Lung (tissue), 17 donors: ENCODE measurements at places on chromosomes 6 and 20.
A peak's percentile ranks its signal among the peaks of the same experiment; 100 is the strongest.

DNA sequence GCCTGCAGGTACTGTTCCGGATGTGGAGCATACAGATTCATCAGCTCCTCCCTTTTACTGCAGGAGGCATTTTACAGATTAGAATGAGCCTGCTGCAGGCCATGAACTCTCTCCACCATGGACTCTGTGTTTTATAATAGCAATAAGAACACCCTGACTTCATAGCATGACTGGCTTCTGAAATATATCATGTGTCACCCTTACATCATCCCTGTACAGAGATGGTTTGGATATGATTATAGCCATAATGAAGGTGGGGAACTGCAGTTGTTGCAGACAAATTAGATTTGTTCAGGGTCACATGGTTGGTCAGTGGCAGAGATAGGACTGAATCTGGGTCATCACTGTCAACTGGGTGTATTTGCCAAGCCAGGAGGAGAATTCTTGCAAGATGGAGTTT, 100.7 kb downstream of the FOXO3 start:
- no peak for DNase-seq

GRCh38 chr20:31716351-31716750, 6.3 kb downstream of the BCL2L1 start:
- no peak for DNase-seq

DNA sequence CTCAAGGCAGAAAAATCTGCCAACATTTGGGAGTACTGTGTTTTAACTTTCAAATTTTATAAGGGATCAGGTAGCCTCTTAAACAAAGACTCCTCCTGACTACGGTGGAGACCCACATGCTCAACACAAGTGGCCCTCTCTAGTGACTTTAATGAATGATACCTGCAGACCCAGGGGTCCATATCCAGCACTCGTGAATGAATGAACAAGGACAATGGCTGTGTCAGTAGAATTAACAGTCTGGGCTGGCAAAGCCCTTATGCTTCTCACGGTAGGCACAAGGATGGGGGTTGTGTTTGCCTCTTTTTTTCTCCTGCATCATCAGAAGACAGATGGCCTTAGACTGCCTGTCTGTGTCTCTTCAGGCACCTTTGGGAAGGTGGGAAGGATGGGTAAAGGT, 112.6 kb upstream of the TRAF3IP2 start:
- no peak for DNase-seq

GRCh38 chr6:72272958-72273357, 348.9 kb upstream of the KCNQ5 start:
- no peak for DNase-seq

- no peak for DNase-seq
These were observed 29.4 kb downstream of the ABHD12 start for GRCh38 chr20:25361287-25361683.

GRCh38 chr20:2713285-2713684, 20.7 kb downstream of the EBF4 start:
- DNase-seq, result no peak

DNA sequence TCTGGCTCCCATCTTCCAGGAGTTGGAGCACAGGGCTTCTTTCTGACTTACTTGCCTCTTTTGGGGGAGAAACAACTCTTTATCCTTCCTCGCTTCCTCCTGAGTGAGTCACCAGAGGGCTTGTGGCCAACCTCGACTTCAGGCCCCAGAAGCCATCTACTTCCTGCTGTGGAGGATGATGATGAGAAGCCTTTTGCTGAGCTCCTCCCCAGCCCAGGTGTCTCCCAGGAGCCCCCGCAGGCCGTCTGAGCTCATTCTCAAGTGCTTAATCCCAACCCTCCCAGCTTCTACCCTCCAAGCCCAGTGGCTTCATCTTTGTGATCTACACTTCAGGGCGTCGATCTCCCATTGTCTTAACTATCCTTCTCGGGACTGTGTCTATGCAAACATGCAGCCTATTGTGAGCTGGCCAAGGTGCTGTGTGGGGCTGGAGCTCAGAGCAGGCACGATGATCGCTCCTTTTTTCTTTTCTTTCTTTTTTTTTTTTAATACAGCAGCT, 27.9 kb downstream of the SDCBP2 start:
- no peak for DNase-seq

- no peak for DNase-seq
These were observed 53.7 kb downstream of the UST start for GRCh38 chr6:148800536-148800935.

GRCh38 chr6:90432041-90432775, 135.6 kb upstream of the BACH2 start:
- DNase-seq, result no peak

GRCh38 chr6:37078814-37079213, 73.4 kb downstream of the FGD2 start:
- DNase-seq, result no peak

GRCh38 chr6:162690158-162690557, 37.4 kb downstream of the PRKN start:
- DNase-seq, result no peak

GRCh38 chr6:20068421-20068988, 143.8 kb downstream of the MBOAT1 start:
- no peak for DNase-seq

DNA sequence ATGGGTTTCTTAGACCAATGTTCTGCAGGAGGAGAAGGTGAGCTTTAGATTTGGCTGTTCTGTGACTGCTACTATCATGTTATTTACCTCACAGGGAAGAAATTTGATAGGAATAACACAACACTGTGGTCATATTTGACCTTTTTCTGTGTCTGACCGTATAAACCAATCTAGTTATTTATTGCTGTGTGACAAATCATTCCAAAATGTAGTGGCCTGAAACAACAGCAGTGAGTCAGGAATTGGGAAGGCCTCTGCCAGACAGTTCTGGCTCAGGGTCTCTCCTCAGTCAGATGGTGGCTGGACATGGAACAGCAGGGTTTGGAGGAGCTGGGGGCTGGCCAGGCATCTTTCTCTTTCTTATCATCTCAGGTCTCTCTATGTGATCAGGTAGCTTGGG, 33.0 kb downstream of the RIPOR2 start:
- DNase-seq, result no peak

DNA sequence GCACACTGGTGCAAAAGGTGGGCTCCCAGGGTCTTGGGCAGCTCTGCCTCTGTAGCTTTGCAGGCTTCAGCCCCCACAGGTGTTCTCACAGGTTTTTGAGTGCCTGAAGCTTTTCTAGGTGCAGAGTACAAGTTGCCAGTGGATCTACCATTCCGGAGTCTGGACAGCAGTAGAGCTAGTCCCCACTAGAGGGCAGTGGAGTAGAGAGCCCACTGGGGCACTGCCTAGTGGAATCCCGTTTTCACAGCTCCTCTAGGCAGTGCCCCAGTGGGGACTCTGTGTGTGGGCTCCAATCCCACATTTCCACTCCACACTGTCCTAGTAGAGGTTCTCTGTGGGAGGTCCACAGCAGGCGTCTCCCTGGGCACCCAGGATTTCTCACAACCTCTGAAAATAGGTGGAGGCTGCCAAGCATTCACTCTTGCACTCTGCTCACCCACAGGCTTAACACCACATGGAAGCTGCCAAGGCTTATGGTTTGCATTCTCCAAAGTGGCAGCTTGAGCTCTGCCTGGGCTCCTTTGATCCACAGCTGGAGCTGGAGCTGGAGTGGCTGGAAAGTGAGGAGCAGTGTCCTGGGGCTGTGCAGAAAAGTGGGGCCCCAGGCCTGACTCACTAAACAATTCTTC, 86.3 kb upstream of the PROKR2 start:
- DNase-seq, result no peak

DNA sequence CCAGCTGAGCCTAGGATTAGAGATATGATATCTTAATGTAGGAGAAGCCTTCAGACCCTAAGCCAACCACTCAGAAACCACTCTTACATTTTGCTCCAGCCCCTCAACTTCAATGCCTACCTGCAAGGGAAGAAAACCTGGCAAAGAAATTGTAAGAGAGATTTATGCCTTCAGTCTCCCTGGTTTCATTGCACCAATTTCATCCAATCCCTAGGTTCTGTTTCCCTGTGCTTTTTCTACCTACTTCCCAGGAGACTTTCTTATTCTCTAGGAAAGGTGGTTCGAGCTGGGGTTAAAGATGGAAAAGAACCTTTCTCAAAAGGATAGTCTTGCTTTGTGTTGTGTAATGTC, 1.1 kb upstream of the TCF21 start:
- DNase-seq, result peak; percentile 38

GRCh38 chr20:61925555-61926252, 140.0 kb downstream of the TAF4 start:
- DNase-seq, result no peak

GRCh38 chr20:19789009-19789408, 31.0 kb downstream of the RIN2 start:
- DNase-seq, result no peak

GRCh38 chr20:13356591-13356990, 135.5 kb downstream of the ISM1 start:
- no peak for DNase-seq

DNA sequence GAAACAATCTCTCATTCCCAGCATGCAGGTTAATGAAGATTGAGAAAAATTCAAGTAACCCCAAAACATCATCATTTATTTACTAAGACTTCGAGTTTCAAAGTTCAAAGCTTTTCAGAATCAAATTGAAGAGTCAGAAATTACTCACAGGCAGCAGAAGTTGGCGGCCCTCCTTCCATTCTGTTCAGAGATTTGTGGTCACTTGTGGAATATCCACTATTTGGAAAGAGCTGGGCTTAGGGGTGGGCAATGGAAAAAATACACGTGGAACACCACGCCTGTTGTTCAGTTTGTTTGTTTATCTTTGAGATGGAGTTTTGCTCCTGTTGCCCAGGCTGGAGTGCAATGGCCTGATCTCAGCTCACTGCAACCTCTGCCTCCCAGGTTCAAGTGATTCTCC, 108.6 kb upstream of the NAA20 start:
- DNase-seq, result no peak

GRCh38 chr20:15834857-15835256, 738.4 kb downstream of the KIF16B start:
- no peak for DNase-seq

DNA sequence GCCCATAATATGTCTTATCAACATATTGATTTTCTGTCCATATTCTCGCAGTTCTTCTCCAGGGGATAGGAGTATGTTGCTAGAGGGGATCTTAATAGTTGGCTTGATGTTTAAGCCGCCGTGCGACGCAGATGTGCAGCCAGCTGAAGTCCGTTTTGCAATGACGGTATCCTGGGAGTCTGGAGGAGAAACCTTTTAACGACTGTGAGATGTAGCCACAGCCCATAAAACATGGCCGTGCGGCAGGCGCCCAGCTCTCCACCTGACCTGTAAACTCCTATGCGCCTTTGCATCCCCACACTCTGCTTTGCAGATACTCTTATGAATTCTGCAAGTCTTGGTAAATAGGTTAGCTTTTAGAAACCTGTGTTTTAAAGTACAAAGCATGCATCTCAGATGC, 36.9 kb downstream of the BMP6 start:
- no peak for DNase-seq

DNA sequence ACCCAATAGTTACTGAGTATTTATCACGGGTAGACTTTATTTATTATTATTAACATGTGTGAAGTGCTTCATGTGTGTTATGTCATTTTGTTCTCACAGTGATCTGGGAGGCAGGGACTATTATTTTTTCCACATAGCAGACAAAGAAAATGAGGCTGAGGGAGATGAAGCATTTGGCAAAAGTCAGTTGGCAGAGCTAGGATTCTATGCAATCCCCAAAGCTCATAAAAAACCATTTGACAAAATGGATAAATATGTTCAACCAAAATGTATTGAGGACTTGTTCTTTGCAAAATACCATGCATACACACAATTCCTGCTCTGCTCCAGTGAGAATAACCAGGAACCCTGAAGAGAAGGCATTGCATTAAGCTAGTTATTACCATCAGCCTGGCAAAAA, 184.4 kb downstream of the HS3ST5 start:
- no peak for DNase-seq

DNA sequence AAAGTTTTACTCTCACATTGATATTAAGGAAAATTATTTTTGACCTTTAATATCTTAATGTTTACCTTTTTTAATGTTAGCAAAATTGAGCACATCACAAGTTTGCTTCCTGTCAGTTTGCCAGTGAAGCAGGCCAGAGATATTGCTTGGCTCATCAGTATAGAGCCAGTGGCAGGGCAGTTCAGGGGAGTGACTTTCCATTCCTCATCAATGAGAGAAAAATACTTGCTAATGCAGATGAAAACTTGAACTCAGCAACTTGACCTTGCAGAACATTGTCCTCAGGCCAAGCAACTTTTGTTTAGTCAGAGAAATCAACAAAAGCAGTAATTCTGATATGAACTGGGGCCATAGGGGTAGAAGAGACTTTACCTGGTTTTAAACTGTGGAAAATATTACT, 6.9 kb downstream of the TAB2 start:
- no peak for DNase-seq

- DNase-seq, result no peak
These were observed 6.1 kb downstream of the SLC32A1 start for GRCh38 chr20:38730167-38730988.

- DNase-seq, result no peak
These were observed 10.8 kb upstream of the ECT2L start for GRCh38 chr6:138785079-138785478.

GRCh38 chr6:8277769-8278168, 157.6 kb downstream of the SLC35B3 start:
- DNase-seq, result peak; percentile 4

DNA sequence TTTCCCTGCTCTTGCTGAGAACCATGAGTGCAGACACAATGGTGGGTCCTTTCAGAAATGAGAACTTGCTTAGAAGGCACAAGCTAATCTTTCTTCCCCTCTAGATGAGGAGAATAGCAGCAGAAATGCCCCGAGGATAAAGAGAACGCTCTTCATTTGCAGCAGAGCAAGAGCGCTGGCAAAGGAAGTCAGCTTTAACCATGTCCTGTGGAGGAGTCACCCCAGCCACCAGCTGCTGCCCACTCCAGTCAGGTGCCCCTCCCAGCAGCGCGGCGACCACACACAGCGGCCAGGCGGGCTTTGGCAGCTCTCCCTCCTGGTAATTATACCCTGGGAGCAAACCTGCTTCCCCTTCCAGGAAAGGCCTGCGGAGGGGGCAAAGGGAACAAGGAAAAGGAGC, 42.4 kb upstream of the EMILIN3 start:
- no peak for DNase-seq

DNA sequence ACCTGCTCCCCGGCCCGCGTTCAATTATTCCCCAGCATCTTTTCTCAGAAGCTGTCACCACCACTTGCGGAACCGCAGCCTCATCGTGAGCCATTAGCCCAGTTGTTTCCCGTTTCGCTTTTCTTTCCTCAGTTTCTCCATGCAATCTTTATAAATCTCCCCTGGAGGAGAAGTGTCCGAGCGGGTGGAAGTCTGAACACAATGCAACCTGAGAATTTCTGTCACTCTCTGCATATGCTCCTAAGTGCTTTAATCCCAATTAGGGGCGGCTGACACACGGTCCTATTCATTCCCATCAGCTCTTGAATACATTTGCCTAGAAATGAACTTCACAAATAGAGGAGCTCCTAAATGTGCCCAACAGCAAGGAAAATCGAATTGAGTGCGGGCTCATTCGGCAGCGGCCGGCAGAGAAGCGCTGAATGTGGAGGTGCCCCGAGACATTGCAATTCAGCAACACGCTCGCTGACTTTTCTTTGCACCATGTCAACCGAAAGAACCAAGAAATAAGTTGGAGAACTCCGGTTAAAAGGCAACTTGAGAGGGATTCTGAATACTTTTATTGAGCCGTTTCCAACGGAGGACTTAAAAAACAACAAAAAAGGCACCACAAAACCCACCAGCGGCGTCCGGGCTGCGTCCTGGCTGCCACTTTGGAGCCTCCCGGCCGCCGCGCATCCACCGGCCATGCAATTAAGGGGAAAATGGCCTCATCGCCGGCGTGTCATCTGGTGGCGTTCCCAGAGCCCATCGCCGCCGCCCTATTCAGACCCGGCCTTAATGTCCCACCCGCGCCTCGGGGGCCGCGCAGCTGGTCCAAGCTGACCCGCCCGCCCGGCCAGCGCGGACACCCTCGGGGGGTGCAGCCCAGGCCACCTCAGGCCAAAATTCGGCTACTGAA, 3.9 kb upstream of the PRDM13 start:
- DNase-seq, result no peak
